Stimulated activated CD4-positive, alpha-beta T cell treated with anti-CD3 and anti-CD28 coated beads, Interleukin-15, amount 100 ng/mL, for 48 hours (primary cell): ENCODE measurements at places on chromosomes 11 and 22.

DNA sequence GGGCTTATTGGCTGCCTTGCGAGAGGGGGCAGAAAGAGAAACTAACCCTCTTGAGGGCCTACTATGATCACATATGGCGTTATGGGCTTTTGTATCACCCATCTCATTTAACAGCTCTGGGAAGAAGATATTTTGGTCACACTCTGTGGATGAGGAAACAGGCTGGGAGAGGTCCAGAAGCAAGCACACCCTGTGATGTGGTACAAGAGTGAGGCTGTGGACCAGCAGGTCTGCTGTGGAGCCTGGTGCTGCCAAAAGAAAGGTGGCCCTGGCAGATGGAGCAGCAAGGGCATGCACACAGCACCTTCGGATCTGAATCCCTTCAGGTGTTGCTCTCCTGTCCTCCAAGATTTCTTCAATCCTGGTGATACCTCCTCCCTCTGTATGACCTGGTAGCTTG, 64.1 kb downstream of the KCNC1 start:
- no peak for DNase-seq

DNA sequence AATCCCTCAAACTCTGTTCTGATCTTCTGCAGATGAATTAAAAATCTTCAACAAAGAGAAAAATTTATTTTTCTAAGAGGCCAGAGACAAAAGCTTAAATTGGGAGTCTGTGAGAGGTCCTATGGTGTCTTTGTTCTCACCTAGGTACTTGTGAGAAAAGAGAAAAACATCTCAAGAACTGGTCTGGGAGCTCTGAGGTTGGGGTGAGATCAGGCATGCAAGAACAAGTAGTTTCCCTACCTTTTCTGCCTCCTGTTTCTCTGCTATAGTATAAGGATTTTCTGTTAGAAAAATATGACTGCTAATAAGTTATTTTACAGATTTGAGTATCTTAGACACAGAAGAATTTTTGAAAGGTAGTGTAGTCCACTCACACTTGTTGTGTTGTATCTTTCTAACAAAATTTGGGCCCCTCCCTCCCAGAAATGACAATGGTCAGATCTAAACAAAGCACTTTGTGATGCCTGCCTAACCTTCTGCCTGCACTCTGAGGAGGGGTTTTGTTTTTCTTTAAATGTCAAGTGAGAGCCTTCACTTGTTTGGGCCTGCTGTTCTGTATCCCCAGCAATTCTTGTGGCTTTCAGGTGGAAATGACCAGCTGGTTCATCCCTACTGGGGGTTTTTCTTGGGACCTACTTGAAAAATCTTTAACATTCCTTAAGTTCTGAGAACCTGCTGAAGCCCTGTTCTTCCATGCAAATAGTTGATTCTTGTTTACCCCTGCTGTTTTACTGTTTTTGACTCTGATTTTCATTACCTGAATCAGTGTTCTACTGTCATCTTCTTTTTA, 13.6 kb upstream of the OR51S1 start:
- no peak for DNase-seq

DNA sequence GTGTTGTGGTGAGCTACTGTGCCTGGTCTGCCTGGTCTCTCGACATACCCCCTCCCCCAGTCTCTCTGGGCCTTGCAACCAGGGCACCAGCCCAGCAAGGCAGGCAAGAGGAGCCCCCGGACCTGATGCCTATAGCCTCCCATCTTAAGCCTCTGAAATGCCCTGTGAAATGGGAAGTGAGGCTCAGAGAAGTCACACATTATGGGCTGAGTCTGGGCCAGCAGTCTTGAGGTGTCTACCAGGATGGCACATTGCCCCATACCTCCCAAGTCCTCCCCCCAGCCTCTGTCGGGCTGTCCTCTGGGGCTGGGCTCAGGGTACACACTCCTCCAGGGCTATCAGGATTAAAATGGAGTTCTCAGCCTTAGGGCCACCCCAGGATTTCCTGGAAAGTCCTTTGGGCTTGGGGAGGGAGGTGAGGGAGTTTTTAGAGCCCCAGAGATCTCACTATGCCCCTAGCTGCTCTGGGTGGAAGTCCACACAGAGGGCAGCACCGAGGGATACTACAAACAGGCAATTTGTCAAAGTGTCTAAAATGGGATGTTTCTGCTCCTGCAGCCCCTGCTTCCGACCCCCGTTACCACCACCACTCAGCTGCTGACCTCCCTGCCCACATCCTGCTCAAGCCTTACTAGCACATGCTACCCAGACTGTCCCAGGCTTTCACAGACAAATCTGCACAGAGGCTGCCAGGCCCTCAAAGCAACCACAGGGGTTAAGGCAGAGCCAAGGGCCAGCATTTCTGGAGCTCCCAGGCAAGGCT, 3.1 kb upstream of the SH3BP1 start:
- no peak for DNase-seq

- DNase-seq = no peak
These were observed 9.1 kb downstream of the DCPS start for GRCh38 chr11:126312961-126313360.

- DNase-seq = no peak
These were observed 7.2 kb downstream of the FLI1 start for GRCh38 chr11:128701086-128701485.

GRCh38 chr11:27255447-27255828, 107.6 kb downstream of the CCDC34 start:
- no peak for DNase-seq

DNA sequence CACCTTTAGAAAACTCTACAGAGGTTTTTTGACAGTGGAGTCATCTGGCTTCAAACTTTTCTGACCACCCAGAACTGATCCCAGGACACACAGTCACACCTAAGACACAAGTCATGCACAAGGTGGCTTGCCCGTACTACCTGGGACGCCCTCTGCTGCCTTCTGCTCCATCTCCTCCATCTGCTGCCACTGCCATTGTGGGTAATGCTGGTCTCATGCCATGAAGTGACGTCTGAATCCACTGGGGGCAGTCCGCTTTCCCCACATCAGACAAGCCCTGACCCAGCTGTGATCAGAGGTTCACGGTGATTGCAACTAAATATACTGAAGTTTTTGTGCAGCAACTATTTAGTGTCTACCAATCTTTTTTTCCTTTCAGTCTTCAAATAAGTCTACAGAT, 5.4 kb upstream of the NDUFS8 start:
- DNase-seq = no peak

DNA sequence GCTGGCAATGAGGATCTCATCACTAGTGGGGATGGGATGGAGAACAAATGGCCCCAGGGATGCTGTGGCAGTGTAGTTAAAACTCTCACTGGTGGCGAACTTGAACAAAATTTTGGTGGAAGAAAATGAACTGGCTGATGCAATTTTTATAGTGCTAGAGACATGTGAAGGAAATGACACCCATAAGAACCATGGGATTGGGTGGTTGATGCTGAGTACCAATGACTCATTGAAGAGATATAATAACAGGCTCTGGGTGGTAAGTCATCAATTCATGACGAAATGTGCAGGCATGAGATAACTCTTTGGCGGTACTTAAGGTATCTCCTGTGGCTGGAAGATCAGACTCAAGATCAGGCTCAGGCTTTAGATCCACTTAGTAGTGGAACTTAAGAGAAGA, 172.9 kb upstream of the DDI1 start:
- DNase-seq = no peak

DNA sequence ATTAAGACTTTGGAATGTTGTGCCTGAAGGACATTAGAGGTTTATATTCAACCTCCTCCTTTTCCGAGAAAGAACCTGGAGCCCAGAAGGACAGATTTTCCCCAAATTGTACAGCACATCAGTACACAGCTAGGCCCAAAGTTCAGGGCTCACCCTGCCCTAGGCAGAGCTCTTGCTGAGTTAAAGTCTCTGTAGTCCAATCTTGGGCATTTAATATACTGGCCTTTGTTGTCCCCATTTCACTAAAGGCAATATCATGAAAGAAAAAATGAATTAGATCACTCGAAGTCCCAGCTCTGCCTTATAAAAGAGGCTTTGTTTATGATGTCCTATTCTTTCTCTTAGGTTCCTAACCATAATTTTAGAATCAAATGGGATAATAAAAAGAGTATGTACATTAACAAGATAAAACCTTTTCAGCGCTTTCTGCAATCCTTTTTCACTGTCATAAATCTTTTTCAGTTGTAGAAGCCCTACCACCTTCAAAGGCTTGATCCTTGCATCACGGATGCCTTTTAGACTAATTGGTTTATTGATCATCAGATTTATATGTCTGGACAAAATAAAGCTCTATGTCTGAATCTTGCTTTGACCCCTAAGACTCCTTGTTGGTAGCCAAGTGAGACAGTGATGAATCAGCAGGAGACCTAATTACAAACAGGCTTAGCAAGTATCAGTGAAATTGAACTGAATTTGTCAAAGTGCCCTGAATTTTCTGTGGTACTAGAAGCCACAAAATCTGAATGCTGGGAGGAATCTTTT, 39.8 kb downstream of the RELT start:
- DNase-seq = no peak

- DNase-seq = no peak
These were observed 4.5 kb downstream of the TTC9C start for GRCh38 chr11:62732830-62733229.

- DNase-seq = peak; percentile 54
These were observed 24.0 kb upstream of the MYH9 start for GRCh38 chr22:36411589-36412258.

- DNase-seq = no peak
These were observed 851.1 kb upstream of the FAT3 start for GRCh38 chr11:91373497-91373896.

DNA sequence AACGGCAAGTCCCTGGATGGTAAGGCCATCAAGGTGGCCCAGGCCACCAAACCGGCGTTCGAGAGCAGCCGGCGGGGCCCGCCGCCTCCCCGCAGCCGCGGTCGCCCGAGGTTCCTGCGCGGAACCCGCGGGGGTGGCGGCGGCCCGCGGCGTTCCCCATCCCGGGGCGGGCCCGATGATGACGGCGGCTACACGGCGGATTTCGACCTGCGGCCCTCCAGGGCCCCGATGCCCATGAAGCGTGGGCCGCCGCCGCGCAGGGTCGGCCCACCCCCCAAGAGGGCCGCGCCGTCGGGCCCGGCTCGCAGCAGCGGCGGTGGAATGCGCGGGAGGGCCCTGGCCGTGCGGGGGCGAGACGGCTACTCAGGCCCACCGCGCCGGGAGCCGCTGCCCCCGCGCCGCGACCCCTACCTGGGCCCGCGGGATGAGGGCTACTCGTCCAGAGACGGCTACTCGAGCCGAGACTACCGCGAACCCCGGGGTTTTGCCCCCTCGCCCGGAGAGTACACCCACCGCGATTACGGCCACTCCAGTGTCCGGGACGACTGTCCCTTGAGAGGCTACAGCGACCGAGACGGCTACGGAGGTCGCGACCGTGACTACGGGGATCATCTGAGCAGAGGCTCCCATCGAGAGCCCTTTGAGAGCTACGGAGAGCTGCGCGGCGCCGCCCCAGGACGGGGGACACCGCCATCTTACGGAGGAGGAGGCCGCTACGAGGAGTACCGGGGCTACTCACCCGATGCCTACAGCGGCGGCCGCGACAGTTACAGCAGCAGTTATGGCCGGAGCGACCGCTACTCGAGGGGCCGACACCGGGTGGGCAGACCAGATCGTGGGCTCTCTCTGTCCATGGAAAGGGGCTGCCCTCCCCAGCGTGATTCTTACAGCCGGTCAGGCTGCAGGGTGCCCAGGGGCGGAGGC, 792 bp downstream of the RBMXL2 start:
- no peak for DNase-seq

GRCh38 chr11:66349084-66349386, 1.6 kb upstream of the B4GAT1 start:
- DNase-seq = no peak

GRCh38 chr11:105520706-105521345, 89.0 kb upstream of the GRIA4 start:
- no peak for DNase-seq

DNA sequence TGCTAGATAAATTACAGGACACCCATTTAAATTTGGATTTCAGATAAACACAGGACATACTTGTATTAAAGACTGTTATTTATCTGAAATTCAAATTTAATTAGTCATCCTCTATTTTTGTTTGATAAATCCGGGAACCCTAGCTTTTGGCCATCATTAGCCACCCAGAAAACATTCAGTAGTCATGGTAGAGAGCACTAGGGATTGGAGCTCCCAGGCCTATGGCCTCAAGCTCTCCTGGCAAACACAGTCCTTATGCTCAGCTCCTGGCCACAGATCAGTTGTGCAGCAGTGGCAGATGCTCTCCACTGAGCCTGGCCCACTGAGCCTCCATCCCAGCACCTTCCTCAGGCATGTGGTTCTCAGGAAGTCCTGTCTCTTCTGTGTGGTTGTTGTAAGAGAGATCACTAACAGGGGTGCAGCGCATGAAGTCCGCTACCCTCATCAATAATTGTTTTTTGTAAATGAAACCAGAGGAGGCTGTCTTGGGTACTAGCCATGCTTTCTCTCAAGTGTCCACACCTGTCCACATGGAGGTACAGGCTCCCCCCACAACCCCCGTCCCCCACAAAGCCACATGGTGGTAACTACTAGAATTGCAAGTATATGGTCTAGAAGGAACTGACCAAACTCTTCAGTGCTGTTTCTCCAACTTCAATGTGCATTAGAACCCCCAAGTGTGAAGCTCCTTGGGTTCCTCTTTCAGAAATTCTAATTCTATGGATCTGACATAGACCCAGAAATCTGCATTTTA, 1.1 kb upstream of the IRAG1 start:
- no peak for DNase-seq

DNA sequence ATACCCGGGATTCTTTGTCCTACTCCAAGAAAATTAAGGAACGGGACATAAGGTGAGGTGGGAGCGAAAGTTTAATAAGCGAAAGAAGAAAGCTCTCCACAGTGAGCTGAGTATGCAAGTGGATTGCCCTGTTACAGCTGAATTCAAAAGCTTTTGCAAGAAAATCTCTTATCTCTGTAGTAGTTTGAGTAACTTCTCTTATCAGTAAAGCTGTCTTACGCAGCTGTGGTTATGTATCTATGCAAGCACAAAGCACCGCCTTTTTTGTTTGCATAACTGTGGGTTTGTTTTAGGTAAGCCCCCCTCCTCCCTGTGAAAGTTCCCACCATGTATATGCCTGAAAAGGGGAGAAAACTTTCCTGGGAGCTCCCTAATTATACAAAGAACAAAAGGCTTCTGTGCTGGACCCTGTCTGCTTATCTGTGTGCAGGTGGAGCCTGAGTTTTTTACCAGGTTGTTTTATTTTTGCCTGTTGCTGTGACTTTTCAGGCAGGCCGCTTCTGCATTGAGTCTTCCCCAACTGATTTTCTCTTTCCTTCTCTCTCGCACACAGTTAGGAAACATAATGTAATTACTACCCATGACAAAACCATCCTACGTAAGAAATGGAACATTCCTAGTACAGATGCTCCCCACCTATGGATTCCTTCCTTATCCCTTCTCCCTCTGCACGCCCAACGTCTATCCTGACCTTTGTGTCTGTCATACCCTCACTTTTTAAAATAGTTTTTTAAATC, 837 bp upstream of the PLAAT5 start:
- DNase-seq = no peak
